ENCODE measurements at places on chromosomes 3 and 15.

DNA sequence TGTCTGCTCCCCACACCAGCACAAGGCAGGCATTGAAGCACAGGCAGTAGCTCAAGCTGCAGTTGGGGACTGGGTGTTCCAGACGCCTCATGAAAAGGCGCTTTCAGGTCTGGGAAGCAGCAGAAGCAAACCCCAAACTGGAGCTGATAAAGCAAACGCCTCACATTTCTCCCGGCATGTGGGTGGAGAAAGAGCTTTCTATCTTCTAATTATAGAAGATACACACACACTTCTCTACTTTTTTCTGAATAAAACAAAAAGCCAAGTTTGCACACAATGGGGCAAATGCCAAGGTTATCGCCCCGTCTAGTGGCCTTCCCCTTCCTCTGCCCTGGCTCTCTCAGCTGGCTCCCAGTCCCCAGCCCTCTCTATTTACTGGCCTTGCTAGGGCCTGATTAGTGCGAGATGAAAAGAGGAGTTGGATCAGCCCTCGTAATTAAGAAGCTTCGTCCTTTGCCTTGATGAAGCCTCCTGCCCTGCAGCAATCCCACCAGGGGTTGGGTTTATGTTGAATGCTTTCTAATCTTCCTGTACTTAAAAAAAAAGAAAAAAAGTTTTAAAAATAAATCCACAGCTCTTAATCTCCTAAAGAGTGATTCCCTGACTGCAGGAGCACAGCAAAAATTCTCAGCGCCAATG lies 120.2 kb downstream of the MEGF11 start:
- no peak for DNase-seq

DNA sequence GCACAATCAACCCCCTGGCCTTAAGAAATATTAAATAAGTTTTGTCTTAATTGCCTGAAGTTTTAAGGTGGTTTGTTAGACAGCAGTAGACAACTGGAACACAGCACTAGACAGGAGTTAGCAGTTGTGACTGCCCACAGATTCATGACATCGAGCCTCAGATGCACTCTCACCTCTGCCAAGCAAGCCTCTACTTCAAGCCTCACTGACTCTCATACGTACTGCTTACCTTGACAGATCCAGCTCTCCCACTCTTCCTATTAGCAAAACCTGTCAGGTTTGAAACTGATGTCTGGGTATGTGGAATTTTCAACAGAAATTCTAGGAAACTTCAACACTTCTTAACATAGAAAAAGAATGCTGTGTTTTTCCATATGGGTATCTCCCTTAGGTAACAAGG lies 382.9 kb upstream of the DPH6 start:
- no peak for DNase-seq

GRCh38 chr3:156507285-156507684 lies 47.6 kb downstream of the SSR3 start:
- DNase-seq, result no peak

DNA sequence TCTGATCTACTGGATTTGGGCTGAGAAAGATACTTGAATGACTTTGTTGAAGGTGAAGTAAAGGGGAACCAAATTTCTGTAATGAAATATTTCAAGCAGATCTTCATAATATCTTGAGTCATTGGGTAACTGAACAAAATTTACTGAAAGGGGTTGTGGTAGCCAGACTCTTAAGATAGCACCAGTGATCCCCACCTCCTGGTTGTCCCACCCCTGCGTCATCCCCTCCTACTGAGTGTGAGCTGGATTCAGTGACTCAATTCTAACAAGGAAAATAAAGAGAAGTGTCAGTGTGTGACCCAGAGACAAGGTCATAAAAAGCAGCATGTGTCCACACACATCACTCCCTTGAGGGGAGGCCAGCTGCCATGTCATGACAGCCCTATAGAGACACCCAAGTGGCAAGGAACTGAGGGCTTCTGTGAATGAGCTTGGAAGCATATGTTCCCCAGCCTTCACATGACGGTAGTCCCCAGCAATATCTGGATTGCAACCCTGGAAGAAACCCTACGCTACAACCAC lies 107.1 kb downstream of the MECOM start:
- no peak for DNase-seq

DNA sequence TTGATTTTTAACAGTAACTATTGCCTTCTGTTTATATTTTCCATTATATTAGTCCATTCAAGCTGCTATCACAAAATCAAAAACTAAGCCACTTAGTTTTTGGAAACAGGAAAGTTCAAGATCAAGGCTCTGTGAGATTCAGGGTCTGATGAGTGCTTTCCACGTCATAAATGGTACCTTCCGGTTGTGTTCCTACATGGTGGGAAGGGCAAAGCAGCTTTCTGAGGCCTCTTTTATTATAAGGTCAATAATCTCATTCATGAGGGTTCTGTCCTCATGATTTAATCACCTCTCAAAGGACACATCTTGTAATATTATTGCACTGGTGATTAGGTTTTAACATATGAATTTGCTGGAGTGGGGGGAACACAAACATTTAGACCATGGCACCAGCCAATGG lies 152.0 kb downstream of the VGLL3 start:
- DNase-seq, result no peak

GRCh38 chr3:129618901-129619671 lies 12.6 kb upstream of the PLXND1 start:
- DNase-seq, result no peak

- no peak for DNase-seq
Measured at GRCh38 chr15:35630532-35630931, 84.6 kb upstream of the DPH6 start.

GRCh38 chr3:45131201-45131600 lies 15.0 kb downstream of the CDCP1 start:
- DNase-seq, result no peak

GRCh38 chr15:62348623-62349022 lies 183.5 kb upstream of the C2CD4B start:
- no peak for DNase-seq

DNA sequence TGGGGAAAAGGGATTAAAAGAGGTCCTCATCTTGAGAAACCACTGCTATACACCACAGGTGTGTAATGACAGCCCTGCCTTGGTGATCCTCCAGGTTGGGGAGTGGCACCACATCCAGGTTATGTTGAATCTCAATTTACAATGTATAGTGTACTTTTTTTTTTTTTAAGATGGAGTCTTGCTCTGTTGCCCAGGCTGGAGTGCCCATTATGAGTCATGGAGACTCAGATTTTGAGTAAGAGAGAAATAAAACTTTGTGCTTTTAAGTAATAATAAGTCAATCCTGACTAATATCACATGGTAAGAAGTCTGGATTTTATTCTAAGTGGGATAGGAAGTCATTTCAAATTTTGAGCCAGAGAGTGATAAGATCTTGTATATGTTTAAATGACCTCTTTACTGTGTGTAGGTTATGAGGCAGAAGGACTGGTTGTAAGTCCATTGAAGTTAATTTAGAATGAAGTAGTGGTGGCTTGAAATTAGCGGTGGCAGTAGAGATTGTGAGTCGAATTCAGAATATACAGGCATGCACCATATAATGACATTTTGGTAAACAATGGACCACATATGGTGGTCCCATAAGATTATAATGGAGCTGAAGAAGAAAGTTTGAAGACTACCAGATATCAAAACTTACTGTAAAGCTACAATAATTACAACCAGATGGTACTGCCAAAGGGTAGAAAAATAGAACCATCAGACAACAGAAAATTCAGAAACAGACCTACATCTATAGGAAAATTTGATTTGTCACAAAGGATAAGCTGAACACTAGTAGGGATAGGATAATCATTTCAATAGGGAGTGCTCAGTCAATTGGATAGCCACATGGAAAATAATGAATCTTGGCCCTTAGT lies 20.7 kb downstream of the POPDC2 start:
- no peak for DNase-seq

- no peak for DNase-seq
Measured at GRCh38 chr15:82918607-82919230, 33.8 kb downstream of the HOMER2 start.

GRCh38 chr15:77208241-77208640 lies 137.3 kb upstream of the TSPAN3 start:
- no peak for DNase-seq

DNA sequence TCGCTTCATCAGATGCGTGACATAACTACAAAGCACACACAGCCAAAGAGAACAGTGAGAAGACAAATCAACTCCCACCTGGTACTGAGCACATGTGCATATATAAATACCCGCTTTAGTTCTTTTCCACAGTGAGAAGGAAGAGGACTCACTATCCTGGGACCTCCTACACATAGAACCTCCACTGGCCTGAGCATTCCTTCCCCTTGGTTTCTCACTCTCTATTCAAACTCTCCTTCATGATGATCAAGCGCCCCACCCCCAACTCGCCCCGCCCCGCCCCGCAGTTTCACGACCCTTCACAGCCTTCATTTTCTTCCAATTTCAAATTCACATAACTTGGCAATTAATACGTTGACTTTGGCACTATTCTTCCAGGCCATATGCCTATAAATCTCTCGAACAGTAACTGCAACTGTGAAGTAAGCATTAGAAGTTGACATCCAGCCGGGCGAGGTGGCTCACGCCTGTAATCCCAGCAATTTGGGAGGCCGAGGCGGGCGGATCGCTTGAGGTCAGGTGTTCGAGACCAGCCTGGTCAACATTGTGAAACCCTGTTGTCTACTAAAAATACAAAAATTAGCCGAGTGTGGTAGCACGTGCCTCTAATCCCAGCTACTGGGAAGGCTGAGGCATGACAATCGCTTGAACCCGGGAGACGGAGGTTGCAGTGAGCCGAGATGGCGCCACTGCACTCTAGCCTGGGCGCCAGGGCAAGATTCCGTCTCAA lies 1.1 kb downstream of the RPS17 start:
- no peak for DNase-seq

DNA sequence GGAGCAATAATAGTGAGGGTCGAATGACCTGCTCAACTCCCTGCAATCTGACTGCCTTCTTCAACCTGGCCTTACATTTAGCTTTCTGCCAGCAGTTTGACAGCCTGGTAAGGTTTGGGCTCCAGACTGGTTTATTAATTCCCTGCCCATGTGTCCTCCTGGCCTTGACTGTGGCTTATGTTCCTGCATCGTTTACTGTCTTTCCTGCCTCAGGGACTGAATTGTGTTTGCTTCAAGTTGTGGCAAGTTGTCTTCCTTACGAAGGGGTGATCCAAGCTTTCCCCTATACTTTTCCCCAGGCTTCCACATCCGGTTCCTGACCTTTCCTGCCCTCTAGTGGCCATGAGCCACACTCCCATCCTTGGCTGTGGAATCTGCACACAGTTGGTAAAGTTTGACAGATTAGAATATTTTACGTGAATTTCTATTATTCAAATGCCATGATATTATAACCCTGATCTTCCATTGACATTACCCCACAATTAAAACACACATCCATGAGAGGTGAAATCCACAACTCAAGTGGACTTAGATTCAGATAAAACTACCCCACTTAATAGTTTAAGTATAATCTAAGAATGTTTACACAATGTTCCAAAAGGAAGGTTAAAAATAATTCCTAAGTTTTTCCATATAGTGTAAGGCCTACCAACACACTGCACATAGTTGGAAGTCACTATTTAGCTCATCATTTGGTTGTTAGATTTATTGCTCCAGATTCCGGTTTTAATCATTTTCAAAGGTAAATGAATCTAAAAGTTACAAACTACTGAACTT lies 95.7 kb downstream of the NEDD4 start:
- no peak for DNase-seq

DNA sequence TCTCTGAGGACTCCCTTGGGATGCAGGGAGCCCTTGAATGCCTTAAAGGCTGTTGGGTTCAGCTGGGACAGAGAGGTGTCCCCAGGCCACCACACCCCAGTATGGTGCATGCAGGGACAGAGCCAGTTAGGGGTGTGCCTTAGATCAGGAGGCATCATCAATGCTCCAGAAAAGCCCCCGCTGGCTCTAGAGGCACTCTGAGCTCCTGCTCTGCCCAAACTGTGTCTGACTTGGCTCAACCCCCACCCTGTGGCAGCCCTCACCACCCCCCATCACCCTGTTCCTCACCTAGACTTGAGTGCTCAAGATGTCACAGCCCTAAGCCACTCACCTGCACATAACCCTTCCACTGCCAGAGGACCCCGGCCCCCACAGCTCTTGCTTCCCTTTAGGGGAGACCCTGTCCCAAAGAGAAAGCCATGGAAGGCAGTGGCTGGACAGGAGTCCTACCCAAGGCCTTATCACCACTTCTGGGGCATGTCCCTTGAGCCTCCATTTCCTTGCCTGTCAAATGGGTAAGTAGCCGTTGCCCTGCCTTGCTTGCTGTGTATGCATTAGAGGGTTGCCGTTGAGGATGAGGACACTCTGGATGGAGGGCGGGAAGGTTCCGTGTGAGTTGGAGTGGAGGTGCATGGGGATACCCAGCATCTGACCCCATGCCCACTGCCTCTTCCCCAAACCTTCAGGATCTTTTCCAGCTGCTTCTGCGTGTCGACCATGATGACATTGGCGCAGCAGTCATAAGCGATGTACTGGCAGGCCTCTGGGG lies 41.4 kb downstream of the ACSBG1 start:
- DNase-seq, result no peak

DNA sequence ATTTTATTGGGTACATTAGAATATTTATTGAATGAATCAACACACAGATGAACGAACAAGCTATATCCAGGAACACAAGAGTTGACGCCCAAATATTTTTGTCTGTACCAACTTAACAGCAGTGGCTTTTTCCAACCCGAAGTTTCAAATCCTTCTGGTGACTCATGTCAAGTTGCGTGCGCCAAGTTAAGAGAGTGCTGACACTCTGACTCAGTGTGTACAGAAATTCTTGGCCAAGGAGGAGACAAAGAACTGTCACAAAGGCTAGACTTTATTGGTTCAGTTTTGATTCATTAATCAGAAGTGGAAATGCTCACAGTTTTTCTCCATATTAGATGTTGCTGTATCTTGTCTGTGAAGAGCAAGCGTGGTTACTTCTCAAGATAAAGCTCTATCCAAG lies 59.6 kb upstream of the TSC22D2 start:
- DNase-seq, result no peak

DNA sequence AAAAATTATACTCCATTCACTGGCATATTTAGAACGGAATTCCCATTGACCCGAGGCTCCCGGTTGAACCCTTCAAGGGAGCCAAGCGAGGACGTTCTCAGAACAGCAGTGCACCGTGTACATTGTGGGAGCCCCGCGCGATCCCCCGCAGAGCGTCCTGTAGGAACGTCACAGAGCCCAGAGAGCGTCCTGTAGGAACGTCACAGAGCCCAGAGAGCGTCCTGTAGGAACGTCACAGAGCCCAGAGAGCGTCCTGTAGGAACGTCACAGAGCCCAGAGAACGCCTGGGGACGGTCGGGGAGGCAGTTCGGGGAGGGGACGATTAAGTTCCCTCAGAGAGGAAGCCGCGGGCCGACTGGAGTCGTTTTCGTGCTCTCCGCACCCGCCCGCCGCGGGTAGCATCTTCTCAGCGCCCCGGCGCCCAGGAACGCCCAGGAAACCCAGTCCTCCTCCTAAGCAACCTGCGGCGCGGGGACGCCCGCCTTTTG lies 506 bp upstream of the ATP1B3 start:
- no peak for DNase-seq

- no peak for DNase-seq
Measured at GRCh38 chr15:50137330-50137761, 18.3 kb upstream of the ATP8B4 start.

GRCh38 chr3:124438813-124439212 lies 291.4 kb upstream of the UMPS start:
- DNase-seq, result no peak

- no peak for DNase-seq
Measured at GRCh38 chr3:25419251-25419650, 8.8 kb upstream of the RARB start.
